ENCODE measurements at places on chromosomes 11 and 22. TPM values are rescaled to one million over a fixed set of nuclear protein-coding genes. Genes with fewer than 3 reads are reported as not detected.

- H3K27ac ChIP-seq, result no peak overlapping the region
- H3K36me3 ChIP-seq, result no peaks in the 10 kb centered on the region
- DNase-seq, result no peak
- no peak overlapping the region for H3K4me3 ChIP-seq
- no peaks in the 10 kb centered on the region for H3K27me3 ChIP-seq
- peaks cover 2% of the 10 kb centered on the region for H3K4me1 ChIP-seq
These were observed 30.6 kb downstream of the MCHR1 start for GRCh38 chr22:40709752-40710413.

DNA sequence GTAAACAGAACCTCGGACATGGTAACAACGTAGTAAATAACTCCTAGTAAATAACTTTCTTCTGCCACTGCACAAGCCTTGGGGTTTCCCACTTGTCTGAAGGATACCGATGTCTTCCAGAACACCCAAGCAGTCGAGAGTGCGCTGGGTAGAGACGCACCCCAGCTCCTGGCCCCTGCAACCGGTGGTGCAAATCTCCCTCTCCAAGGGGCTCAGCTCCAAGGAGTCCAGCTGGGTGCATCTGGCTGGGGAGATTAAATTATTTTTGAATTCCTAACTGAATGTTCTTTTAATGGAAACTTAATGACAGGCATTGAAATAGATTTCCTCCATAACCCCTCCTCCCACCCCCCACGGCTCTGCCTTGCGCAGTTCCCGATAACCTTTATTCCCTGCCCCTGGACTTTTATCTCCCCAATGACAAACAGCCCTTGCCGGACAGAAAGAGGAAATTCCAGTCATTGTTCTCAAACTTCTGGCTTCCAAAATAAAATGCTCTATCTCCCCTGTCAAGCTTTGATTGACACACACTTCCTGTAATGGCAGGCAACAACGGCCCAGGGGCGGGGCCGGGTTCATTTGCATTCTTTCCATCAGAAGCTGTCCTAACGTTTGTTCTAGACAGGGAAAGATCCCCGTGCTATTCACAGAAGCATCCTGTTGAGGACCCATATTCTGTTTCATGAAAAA is 31.2 kb downstream of the KCNJ1 start:
- H3K27ac ChIP-seq, result peak overlapping the region; percentile 70
- DNase-seq, result no peak
- peaks cover 21% of the 10 kb centered on the region for H3K4me1 ChIP-seq
- H3K4me3 ChIP-seq, result no peak overlapping the region

GRCh38 chr11:112689851-112690250 is 271.4 kb upstream of the NCAM1 start:
- DNase-seq, result no peak
- H3K36me3 ChIP-seq, result no peaks in the 10 kb centered on the region
- no peaks in the 10 kb centered on the region for H3K4me1 ChIP-seq
- no peak overlapping the region for H3K27ac ChIP-seq

DNA sequence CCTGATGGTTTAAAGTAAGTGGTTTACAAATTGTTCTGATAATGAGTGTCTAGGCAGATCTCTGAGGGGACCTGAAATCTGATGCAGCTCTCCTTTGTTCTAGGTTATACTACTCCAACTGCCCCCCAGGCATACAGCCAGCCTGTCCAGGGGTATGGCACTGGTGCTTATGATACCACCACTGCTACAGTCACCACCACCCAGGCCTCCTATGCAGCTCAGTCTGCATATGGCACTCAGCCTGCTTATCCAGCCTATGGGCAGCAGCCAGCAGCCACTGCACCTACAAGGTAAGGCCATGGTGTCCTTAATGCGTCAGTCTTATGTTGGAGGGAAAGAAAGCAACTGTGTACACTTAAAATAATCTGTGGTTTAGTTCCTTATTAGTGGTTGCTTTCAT is 9.9 kb downstream of the EWSR1 start:
- peaks cover 23% of the 10 kb centered on the region for H3K4me1 ChIP-seq
- no peak overlapping the region for H3K27ac ChIP-seq
- H3K27me3 ChIP-seq, result no peaks in the 10 kb centered on the region
- DNase-seq, result no peak
- H3K4me3 ChIP-seq, result no peak overlapping the region

- no peak overlapping the region for H3K4me3 ChIP-seq
- H3K27ac ChIP-seq, result no peak overlapping the region
- no peaks in the 10 kb centered on the region for H3K4me1 ChIP-seq
- DNase-seq, result no peak
- no peaks in the 10 kb centered on the region for H3K36me3 ChIP-seq
These were observed 44.9 kb downstream of the SHISAL1 start for GRCh38 chr22:44267856-44268255.

- H3K4me3 ChIP-seq, result no peak overlapping the region
- no peak overlapping the region for H3K27ac ChIP-seq
- no peaks in the 10 kb centered on the region for H3K36me3 ChIP-seq
- no peaks in the 10 kb centered on the region for H3K27me3 ChIP-seq
- no peaks in the 10 kb centered on the region for H3K4me1 ChIP-seq
These were observed 11.1 kb downstream of the IGF2 start for GRCh38 chr11:2128130-2128510.

GRCh38 chr11:45058647-45058950 is 87.8 kb upstream of the PRDM11 start:
- no peak overlapping the region for H3K27ac ChIP-seq
- no peaks in the 10 kb centered on the region for H3K36me3 ChIP-seq
- no peaks in the 10 kb centered on the region for H3K27me3 ChIP-seq
- no peaks in the 10 kb centered on the region for H3K4me1 ChIP-seq
- DNase-seq, result no peak
- H3K4me3 ChIP-seq, result no peak overlapping the region

DNA sequence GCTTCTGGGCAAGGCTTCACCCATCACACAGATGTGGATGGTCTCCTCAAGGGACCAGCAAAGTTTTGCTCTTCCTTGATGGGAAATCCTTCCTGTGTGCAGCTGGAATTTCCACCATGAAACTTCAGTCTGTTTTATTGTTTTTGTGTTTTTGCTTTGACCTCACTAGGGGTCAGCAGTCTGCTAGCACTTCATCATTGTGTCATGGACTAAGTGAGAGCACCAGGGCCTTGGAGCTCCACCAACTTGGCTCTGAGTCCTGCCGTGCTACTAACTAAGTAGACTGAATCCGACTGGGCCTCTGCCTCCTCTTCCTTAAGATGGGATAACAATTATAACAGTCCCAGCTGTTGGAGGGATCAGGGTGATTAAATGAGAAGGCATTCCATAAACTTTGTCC is 305.8 kb upstream of the NCAM1 start:
- H3K4me1 ChIP-seq, result no peaks in the 10 kb centered on the region
- H3K27ac ChIP-seq, result no peak overlapping the region
- H3K27me3 ChIP-seq, result no peaks in the 10 kb centered on the region
- no peaks in the 10 kb centered on the region for H3K36me3 ChIP-seq

- H3K27ac ChIP-seq, result no peak overlapping the region
- no peaks in the 10 kb centered on the region for H3K4me1 ChIP-seq
- DNase-seq, result no peak
- H3K36me3 ChIP-seq, result no peaks in the 10 kb centered on the region
- H3K27me3 ChIP-seq, result no peaks in the 10 kb centered on the region
These were observed 208.7 kb downstream of the DSCAML1 start for GRCh38 chr11:117588166-117588810.

- H3K4me1 ChIP-seq, result no peaks in the 10 kb centered on the region
- no peak for DNase-seq
- H3K27ac ChIP-seq, result no peak overlapping the region
- no peak overlapping the region for H3K4me3 ChIP-seq
- H3K27me3 ChIP-seq, result no peaks in the 10 kb centered on the region
- H3K36me3 ChIP-seq, result peaks cover 3% of the 10 kb centered on the region
These were observed 13.9 kb upstream of the ADSL start for GRCh38 chr22:40332319-40332781.

The ABCC8 gene
- 1.3 TPM for total RNA-seq

The MAPK12 gene
- total RNA-seq, result 15.9 TPM

The ZPR1 gene
- total RNA-seq, result 40.2 TPM

The BCR gene
- 97.7 TPM for total RNA-seq

The BIK gene
- total RNA-seq, result 4.7 TPM

The ZP1 gene
- total RNA-seq, result not detected

The UBTFL1 gene
- not detected for total RNA-seq
